NCI-H748 treated with DMSO at 0.1 percent for 48 hours (cell line): ENCODE measurements at places on chromosomes 2 and 18.

DNA sequence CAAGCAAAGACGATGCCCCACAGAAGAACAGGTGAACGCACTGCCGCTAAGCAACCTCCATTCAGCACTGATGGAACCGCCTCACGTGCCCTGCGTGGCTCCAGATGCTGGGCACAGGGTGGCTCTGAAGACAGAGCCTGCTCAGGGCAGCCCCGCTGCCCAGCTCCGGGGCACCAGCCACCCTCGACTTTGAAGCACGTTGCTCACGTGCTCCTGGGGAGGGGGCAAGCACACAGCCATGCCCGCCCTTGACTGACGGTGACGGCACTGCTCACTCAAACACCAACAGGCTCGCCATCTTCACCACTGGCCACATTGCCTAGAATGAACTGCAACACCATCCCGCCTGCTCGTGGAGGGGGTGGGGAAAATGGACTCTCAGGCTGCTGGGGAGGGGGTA, 251.3 kb downstream of the HDAC4 start:
- no peak for DNase-seq

- no peak for DNase-seq
These were observed 60.8 kb upstream of the CCDC195 start for GRCh38 chr2:224776795-224777558.

DNA sequence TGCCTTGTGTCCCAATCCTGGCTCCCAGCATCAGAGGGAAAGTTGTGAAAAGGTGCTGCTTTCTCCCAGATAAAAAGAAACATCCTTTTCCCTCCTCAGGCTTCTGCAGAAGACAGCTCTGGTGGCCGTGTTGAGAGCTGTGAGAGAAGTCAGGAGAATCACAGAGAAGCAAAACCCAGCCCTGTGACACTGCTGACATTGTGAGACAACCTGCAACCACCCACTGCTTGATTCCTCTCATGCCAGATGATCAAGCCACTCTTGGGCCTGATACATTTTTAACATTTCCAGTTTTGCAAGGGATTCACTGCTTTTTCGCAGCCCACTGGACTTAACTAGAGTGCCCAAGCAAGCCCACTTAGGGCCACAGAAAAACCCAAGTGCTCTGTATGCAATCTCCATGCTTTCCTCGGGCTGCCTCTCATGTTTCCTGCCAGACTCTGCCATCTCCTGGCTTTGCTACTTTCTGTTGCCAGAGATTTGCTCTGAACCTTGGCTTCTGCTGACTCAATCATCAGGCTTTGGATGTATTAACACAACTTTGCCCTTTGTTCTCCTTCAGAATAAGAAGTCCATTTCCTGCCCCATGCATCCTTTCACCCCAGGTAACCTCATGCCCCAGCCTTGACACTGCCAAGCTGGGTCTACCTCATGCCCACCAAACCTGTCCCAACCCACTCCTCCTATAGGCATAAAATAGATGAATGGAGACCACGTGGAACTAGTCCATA, 24.9 kb upstream of the TTR start:
- no peak for DNase-seq

DNA sequence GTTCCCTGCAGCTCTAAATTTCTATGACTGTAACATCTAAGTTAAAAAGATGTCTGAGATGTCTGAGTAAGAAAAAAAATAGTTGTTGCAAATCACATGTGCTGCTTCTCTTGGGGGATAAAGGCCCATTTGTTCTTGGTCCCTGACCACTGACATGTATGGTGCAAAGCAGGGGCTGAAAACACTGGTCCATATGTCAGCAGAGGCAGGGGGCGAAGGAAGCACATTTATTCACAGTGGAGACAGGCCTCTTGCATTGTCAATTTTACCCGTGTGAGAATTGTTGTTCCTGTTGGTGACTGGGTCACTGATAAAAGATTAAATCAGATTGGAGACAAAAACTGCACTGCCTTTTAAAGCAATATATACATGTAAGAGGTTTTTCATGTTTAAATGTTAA, 38.8 kb downstream of the PRKCE start:
- no peak for DNase-seq

DNA sequence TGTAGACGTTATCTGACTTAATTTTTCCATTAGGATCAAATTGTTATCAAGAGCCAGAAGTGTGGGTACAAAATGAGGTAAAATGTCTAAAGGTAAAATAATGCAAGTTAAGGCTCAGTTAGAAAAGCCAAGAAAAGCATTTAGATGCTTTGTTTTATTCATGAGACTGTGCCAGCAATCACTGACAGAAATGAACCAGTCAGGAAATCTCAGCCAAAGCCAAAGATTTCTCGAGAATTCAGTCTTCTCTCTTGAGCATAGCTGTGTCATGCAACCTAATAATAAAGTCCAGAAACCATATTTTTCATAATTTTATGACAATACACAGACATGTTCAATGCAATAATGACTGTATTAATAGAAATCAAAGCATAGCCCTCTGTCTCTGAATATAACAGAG, 43.5 kb upstream of the ZNF397 start:
- DNase-seq: no peak

DNA sequence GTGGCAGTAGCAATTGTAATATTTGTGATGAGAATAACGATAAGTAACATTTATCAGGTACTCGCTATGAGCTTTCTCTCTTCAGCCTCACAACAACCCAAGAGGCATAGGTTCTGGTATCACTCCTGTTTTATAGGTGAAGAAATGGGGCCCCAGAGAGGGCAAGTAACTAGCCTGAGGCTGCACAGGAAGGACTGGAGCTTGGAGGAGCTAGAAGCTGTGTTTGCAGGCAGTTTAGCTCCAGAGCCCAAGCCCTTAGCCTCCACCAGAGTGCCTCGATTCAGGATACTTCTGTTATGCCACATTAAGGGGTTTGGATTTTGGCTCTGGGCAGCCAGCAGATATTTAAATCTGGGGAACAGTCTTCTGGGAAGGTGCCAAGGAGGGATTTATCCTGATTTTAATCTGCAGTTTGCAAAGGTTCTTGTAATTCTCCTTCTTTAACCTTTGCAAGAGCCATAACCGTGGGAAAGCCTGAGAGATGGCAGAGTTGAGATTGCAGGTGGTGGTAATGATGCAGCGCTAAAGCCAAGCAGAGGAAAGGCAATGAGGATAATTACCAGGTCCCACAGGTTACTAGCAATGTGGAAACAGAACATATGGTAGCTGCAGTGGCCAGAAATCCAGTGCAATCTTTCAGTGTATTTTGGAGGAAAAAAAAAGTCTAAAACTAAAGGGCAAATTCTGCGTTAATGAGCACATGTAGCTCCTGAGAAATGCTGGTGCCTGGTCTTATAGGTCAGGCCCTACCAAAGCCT, 9.1 kb downstream of the MOCOS start:
- no peak for DNase-seq

DNA sequence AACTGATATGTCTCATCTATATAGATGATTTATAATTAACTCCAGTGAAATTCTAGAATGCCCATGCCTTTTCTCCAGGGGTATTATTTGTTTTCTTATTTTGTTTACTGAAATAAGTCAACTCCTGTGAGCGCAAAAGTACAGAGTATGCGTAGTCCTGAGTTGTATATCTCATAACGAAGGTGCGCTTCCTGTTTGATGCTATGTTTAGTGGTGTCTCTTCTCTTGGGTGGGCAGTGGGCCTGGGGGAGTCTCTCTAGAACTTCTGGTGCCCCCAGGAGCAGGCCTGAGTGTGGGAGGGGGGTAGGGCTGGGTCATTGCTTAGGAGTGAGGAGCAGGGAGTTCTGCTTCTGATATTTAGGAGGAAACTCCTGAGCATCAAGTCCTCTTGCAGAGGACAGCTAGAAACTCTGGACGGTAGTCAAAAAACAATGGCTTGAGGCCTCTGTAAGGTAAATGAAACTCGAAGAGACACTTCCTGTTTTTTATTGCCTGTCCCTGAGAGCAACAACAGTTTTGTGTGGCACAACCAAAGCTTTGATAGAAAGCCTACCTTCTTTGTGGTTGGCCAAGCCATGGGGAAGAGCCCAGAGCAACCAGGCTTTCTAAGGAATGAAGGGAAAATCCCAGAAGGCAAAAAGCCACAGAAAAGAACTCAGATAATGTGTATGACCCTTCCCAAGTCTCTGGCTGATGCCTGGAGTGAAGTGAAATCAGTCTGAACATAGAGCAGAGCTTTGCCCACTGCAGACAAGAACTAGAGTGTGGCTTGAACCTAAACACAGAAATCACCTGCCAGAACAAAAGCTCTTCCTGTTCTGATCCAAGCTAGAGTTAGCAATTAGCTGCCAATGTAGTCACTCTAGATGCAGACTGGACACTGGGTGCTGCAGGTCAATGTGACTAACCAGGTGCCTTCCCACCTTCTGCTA, 8.5 kb upstream of the SP140L start:
- DNase-seq: no peak

GRCh38 chr2:123370186-123370585, 654.9 kb upstream of the CNTNAP5 start:
- DNase-seq: no peak

- no peak for DNase-seq
These were observed 22.6 kb upstream of the CALCRL start for GRCh38 chr2:187470698-187471097.

DNA sequence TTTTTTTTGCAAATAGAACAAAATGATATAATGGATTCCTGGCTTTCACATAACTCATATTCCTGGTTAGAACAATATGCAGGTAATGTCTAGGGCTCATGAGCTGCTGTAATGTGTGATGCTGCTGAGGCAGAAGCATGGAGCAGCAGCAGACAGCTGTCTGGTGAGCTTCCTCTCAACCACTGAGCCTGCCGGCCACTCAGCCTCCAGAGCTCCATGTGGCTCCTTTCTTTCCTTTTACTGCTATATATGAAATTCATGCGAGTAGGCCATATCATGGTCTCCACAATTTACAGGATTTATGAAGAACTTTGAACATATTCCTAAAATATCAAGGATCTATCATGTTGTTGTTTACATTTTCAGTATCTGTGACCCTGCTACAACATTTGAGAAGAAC, 120.9 kb downstream of the MEP1B start:
- DNase-seq: no peak

DNA sequence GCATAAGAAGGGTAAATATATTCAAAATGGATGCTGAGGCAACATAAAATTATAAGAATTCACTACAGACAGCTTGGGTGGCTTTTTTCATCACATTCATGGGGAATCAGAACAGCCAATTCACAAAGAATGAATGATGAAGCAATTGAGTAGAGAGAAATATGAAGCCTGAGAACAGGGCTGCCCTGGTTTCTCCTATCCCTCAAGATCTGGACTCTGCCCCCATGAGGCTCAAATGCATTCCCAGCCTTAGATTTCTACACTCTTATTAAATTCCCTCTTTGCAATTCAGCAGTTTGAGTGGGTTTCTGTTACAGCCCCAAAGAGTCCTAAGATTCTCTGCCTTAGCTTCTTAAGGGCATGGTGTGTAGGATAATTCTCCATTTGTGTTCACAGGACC, 172.5 kb downstream of the MAIP1 start:
- DNase-seq: no peak

- no peak for DNase-seq
These were observed 1475.9 kb upstream of the NXPH2 start for GRCh38 chr2:140256080-140256479.

- no peak for DNase-seq
These were observed 117.6 kb downstream of the METTL8 start for GRCh38 chr2:171316220-171316619.

DNA sequence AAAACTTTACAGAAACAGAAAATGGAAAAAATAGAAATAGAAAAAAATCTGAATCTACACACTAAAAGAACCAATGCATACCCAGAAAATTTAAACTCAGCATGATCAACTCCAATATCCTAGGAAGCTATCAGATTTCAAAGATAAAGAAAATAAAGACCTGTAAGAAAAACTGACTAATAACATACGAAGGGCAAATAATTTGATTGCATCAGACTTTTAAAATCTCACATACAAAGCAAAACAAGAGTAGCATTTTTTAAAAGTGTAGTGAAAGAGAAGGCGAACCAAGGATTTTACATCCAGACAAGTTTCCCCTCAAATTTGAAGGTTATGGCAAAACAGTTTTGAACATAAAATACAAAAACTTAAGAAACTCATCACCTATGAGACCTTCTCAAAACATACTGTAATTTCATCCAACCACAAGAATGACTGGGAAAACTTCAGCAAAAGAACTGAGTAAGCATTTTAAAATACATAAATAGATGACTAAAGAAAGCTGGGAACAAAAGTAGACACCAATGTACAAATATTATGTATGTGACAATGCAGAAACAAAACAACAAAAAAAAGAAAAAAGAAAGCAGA, 54.8 kb downstream of the NBAS start:
- no peak for DNase-seq
